ENCODE measurements at places on chromosomes 5 and 9.

DNA sequence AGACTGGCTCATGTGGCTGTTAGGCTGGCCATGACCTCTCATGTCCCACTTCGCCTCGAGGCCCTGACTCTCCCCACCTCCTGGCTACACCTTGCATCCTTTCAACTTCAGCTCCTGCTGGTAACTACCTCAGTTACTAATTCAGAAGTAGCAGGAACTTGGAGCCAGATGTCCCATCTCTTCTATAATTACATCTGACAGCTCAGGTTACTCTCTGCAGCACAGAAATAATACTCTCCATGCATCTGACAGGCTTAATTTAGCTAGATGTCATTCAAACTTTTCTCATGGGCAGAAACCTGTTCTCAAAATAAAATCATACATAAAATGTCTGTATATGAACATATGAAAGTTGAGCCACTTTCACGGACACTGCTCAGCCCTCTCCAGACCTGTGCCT is 92.2 kb upstream of the IL33 start:
- peak; percentile 29 for DNase-seq

- DNase-seq: no peak
These were observed 3.1 kb downstream of the QRFP start for GRCh38 chr9:130893341-130894101.

DNA sequence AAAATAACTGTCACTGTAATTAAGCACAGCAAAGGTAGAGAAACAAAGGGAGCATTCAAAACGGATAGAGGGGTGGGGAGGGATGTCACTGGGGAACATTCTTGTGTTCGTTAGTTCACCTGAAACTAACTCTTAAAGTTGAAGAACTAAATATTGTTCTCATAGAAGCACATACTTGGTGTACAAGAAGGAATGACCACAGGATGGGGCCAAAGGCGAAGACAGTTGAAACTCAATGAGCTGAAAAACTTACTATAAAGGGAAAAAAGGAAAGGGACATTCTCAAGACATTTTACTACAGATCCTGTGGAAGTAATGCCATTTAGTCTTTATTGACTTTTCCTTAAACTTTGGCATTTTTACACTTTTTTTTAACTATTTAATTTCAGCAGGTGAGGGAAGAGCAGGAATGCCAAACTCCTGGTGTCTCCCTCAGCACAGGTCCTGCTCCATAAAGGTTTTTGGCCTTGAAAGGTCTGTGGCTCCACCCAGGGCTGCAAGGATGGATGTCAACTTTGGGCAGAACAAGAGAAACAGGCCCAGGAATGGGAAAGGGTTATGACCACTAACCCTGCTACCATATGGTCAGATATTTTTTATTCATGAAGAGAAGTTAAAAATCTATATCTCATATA is 197.6 kb upstream of the RASA1 start:
- DNase-seq: peak; percentile 73

DNA sequence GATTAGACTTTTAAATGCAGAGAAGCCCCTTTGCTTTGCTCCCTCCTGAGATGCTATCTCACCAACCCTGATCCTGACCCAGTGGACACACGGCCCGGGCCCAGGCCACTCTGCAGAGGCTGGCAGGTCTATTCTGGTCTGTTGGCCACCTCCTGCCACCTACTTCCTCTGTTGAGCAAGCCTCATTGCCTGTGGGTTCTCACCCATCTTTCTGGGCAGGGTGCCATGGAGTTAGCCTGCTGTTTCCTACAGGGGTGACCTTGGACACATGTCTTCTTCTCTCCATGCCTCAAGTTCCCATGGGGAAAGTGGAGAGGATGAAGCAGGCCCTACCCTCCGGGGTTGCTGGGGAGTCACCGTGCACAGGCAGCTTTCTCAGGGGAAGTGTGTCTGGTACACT is 266.2 kb upstream of the IRX1 start:
- no peak for DNase-seq

DNA sequence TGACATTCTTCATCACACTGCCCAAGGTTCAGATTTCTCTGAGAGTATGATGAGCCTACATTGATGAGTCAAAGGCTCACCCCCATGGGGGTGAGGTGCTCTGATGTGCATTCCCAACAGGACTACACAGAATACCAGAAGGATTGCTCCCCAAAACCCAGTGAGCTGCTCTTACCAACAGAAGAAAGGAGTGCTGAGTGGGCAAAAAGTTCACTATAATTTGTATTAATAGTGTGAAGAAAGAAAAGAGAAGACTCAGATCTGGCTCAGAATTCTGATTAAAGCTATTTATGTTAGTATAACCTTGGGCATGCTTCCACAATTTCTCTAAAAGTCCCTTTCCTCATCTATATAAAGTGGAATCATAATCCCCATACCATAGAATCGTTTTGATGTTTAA is 46.1 kb downstream of the PRKACG start:
- no peak for DNase-seq

GRCh38 chr9:133484671-133485437 is 6.0 kb upstream of the SLC2A6 start:
- DNase-seq: no peak

GRCh38 chr9:134626069-134626423 is 15.6 kb upstream of the COL5A1 start:
- no peak for DNase-seq

GRCh38 chr9:71384343-71384742 is 262.9 kb upstream of the TRPM3 start:
- no peak for DNase-seq

DNA sequence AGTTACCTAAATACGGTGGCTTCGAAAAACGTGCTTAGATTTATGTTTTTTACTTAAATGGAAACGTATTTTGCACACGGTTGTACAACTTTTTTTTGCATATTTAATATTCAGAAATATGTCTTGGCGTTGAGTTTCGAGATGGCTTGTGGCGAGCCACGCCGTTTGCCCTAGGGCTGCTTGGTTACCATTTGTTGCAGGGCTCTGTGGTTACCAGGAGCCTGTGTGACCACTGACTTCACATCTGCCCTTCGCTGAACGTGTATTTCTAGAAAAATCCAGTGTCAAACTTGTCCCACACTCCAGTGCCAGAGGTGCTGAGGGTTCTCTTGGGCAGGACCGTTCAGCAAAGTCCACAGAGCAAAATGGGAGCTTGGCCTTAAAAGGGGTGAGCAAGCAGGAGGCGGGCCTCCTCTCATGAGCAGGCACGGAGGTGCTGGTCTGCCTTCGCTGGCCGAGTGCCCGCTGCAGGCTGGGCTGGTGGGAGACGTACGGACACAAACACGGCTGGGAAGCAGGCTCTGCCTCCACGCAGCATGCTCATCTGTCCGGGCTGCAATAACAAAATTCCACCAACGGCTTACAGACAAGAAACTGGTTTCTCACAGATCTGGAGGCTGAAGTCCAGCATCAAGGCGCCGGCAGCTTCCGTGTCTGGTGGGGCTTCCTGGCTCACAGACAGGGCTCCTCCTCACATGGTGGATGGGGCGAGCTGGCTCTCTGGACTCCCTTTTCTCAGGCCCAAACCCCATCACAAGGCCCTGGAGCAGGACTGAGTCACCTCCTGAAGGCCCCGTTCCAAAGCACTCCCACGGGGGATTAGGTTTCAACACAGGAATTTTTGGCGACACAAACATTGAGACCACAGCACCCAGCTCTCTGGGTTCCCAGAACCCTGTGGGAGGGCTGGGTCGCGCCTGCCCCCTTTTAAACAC is 5.4 kb downstream of the MRPL36 start:
- peak; percentile 94 for DNase-seq

GRCh38 chr9:134442085-134442474 is 115.8 kb downstream of the RXRA start:
- no peak for DNase-seq

GRCh38 chr9:13163946-13164345 is 115.5 kb downstream of the MPDZ start:
- no peak for DNase-seq

DNA sequence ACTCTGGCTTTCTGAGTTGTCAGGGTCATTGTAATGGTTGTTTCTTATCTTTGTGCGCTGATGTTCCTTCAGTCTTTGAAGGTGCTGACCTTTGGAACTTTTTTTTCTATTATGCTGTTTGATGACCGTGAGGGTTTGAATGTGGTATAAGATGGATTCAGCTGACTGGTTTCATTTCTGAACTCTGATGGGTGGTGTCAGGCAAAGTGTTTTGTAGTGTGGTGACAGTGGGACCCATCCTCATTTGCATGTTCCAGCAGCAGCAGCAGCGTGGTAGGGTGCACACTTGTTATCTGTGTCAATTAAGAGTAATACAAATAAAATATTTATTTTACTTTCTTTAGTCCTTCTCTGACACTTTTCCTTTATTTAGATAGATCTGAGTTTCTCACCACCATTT is 227.7 kb upstream of the PRR16 start:
- DNase-seq: no peak

DNA sequence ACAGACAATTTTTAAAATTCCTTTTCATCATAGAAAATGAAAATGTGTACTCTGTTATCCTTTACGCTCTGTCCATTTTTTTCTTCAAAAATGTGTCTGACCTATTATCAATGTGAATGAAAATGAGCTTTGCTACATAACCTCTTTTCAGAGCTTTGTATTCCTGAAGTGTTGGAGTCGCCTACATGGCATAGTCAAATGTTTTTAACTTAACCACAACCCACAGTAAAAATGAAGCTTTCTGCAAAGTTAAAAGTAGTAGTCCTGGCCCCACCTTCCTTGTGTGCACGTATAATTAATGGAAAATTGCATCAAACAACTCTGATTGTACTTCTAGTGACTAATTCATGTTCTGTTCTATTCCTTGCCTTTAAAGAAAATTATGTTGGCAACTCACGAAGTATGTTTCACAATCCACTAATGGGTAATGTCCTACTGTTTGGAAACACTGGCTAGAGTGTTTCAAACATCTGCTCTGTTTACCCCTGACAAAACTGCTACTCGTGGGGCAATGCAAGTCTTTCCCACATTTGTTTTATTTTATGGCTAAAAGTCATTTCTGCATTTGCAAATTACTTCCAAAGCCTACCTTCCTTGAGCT is 18.6 kb upstream of the PSAT1 start:
- peak; percentile 54 for DNase-seq

DNA sequence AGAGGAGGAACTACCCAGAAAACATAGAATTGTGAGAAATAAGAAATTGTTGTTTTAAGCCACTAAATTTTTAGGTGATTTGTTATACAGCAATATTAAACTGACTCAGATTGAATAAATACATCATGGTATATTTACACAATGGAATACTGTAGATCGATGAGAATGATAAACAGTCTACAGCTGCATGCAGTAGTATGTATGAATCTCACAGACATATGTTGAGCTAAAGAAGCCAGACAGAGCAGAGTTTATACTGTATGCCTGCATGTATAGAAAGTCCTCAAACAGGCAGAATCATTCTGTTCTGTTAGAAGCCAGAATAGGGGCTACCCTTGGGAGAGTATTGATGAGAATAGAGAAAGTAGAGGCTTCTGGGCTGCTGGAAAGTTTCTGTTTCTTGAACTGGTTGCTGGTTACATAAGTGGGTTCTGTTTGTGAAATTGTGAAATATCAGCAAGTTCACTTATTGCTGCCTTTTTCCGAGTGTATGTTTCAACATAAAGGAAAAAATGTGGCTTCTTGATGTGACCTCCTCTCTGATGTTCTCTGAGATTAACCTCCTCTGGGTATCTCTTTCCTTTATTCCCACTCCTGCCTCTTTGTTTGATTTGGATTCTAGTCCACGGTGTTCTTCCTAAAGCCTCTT is 9.6 kb downstream of the KIAA1958 start:
- no peak for DNase-seq

DNA sequence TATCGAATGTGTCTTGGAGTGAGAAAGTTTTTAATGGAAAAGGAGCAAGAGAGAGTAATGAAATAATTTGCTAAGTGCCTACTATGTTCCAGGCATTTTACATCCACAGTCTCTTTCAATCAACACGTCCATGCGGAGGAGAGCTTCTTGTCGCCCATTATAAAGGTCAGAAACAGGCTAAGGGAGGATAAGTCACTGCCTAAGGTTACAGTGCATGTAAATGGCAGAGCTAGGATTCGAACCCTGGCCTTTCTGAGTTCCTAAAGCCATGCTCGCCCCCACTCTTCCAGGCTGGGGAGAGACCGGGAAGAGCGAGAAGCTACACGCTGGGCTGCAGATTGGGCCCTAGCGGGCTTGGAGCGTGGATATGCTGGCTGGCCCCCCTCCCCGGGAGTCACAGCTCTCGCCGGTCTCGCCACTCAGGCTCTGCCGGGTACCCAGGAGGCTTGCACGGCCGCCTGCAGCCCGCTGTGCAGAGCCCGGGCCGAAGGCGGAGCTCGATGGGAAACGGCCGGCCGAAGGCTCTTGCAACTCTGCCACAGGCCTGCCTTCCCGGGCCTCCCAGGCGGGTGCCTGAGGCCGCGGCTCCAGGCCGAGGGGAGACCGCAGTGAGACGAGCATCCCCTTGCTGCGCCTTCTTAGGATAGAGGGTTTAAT is 775 bp upstream of the LHX2 start:
- peak; percentile 21 for DNase-seq

DNA sequence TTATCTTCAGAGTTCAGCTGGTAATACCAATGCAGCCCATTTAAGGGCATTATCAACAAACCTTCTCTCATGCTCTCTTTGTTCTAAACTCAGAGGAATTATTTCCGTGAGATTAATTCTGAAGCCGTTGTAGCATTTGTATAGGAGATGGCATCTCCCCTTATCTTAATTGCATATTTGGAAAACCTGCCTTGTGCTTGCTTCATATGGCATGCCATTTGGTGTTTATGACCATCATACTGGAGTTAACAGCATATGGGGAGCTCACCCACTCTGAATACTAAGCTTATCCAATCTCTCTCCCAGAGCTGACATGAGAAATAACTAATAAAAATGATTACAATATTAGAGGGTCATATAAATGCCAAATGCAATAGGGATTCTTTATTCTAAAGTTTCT is 243.2 kb downstream of the BRINP1 start:
- DNase-seq: no peak

DNA sequence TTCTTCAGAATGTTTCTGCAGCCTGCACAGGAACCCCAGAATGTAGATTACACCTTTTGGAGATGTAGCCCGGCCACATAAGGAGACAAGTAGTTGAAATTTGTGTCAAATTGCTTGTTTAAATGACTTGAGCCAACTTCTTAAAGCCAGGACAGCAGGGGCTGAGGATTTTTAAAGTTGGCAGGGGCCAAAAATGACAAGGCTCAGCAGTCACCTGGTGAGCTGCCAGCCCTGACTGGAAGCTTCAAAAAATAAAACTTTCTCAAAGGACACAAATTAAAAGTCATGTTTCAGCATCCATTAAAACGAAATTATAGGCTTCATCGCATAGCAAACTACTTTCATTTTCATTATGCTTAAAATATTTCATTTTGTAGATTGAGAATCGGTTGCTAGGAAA is 340.3 kb upstream of the WWC1 start:
- no peak for DNase-seq

- DNase-seq: no peak
These were observed 219.7 kb downstream of the EFNA5 start for GRCh38 chr5:107451028-107451427.

GRCh38 chr5:172076761-172077244 is 70.4 kb upstream of the FBXW11 start:
- DNase-seq: no peak

DNA sequence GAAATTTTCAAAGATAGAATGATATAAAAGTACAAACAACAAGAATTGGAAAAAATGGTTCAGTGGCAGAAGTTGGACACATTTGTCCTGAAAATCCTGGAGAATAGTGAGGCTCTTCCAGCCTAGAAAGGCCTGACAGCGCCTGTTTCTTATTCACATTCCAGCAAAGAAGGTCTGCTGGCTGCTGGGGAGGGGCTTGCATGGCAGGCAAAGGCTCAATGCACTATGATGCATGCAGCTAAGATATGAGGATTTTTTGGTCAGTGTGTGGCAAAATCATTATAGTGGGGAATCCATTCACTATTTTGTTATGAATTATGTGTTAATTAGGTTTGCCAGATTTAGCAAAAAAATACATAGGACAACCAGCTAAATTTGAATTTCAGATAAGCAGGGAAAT is 243.9 kb upstream of the SLC30A5 start:
- no peak for DNase-seq

- no peak for DNase-seq
These were observed 29.4 kb downstream of the SLC6A3 start for GRCh38 chr5:1415626-1416360.

Measured in myocyte (in vitro differentiated cells).